ENCODE measurements at places on chromosomes 16 and 17.

DNA sequence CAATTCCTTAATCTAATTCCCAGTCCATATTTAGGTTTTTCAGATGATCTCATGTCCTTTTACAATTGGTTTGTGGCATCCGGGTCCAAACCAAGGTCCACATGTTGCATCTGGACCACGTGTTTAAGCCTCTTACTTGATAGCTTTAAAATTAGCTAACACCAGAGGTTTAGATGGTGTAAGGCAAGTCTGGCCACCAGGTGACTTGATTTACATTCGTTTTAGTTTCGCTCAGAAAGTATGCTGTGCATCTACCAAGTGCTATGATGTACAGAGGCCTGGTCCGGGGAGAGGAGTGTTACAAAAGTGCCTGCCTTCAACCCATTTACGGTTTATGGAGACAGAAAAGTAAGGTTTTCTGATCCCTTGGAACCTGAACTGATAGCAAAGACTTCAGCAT, 878 bp upstream of the DNAJA2 start:
- DNase-seq, result no peak

DNA sequence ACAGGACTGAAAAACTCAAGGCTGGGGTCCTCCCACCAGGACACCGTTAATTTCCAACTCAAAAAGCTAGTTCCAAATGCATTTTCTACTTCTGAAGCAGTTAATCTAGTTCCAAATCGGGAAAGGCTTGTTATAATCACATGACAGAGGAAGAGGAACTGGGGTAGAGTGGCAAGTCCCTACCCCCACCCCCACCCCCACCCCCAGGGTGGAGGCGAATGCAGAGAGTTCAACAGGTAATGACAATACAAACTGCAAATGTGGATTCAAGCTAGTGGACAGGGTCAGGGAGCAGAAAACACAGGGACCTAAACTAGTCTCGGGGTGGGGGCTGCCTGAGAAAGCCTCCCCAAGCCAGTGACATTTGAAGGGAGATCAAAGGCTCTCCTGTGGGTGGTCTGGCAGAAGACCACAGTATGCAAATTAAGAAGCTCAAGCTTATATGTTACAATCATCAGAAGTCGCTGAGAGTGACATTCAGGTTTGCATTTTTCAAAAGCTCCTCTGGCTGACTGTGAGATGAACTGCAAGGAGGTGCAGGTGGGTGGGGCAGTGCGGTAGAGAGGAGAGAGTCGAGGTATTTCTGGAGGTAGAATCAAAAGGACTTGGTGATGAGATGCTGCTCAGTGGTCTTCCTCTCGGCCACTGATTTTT, 56.4 kb upstream of the SLC25A19 start:
- DNase-seq, result no peak

DNA sequence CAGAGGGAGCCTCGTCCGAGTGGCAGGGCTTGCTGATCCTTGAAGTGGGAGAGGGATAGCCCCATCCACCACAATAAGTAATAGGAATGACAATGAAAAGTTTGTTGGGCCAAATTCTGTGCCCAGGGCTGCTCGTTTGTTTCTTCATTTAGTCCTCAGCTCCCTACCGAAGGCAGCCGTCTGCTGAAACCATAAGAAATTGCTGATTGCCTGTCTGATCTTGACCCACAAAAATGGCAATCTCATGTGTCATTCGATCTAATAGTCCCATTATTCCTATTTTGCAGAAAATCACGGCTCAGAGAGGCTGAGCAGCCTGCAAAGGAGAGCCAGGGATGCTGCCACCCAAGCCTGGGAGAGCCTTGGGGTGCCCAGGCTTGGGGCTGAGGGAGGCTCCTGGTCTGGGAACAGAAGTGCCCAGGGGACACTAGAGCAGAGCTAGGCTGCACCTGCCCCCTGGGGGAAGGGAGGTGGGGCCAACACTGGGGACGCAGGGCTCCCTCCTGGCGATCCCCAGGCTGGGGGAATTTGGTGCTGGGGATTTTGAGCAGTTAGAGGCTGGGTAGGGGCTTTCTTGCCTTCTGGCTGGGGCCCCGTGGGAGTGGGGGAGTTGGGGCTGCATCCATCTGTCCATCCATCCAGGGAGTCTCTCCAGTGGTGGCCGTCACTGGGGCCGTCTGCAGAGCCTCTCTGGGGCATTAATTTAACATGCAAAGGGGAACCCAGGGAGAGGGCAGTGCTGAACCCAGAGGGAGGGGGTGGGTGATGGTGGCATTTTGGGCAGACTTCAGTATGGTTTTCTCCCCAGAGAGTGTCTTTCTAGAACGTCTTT, 53.5 kb downstream of the SOCS1 start:
- no peak for DNase-seq

DNA sequence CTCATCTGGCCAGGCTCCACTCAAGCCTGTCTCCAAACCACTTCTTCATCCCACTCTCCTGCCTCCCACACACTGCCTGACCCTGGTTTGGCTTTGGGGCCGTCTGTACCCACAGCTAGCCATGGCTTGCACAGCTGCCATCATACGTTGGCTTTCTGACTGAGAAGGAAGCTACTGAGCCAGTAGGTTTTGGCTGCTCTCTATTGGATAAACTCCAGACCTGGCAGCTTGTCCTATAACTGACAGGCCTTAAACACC, 3.9 kb downstream of the MIF4GD start:
- no peak for DNase-seq

DNA sequence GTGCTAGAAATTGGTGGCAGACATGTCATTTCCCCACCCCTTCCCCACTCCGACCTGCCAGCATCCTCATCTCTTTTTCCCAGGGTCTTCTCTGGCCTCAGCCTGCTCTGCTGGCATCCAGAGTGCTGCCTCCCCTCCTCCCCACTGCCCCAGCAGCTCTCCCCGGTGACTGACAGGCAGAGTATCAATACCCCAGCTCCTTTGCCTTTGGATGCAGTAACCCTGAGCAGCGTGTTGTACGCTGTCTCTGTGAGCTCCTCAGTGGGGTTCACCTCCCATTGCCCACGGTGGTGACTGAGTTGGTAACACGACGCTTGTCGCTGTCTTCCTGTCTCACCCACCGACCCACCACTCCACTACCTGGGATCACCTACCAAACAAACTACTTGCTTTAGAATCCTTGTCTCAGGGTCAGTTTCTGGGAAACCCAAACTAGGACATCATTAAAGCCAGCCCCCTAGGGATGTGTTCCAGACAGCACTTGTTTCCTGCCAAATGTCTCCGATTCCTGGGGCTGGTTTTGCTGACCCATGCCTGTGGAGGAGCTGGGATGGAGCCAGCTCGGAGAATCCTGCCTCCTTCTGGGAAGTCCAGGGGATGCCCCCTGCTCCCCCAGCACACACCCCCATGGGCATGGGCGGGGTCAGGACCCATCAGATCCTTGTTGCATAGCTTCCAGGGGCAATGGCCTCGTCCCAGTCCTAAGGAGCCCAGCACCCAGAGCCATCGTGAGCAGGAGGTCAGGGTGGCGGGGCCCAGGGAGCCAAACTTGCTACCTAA, 8.3 kb upstream of the SBK1 start:
- DNase-seq, result no peak
